ENCODE measurements at places on chromosomes 2 and 18. TPM values are rescaled to one million over a fixed set of nuclear protein-coding genes. Genes with fewer than 3 reads are reported as not detected.

DNA sequence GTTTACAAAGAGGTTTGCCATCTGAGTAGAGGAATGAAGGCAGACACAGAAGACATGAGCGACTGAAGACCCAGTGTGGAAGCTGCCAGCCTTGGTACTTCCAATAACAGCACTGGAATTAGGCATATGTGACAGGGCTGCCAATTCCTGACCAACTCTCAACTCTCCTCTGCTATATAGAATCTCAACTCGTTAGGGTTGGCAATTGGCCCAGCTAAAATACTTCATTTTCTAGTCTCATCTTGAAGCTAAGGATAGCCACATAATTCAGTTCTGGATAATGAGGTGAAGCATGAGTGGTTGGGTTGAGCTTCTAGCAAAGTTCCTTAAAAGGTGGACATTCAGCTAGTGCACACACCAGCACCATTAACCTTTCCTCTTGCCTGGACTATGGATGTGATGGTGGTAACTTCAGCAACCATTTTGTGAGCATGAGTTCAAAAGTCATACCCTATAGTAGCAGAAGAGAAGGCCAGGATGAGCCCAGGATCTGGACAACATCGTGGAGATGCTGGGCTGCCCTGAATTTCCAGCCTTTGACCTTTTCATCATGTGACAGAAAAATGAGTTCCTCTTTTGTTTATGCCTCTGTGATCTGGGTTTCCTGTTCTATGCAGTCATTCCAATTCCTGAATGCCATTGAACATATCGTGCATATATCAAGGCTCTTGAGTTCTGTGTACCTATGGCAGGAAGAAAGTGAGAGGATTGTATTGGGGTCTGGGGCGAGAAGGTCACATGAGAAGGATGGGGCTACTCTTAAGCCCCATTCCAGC is 68.1 kb upstream of the HAAO start:
- no peak for DNase-seq

DNA sequence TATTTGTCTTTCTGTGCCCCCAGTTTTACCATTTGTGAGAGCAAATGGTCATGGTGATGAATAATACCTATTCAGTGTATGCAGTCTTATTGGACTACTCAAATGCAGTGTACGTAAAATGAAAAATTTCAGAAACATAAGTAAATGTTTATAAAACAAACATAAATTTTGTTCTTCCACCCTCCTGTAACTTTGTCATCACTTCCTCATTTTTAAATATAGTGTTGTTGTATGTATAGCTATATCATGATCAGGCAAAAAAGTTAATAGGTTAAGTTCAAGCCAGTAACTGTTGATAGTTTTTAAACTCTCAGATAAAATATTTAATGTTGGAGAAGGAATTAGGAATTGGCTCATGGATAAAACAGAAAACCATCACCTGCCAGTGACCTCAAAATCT is 93.2 kb downstream of the KLF7 start:
- DNase-seq: no peak

GRCh38 chr18:36354989-36355388 is 57.5 kb downstream of the FHOD3 start:
- no peak for DNase-seq

DNA sequence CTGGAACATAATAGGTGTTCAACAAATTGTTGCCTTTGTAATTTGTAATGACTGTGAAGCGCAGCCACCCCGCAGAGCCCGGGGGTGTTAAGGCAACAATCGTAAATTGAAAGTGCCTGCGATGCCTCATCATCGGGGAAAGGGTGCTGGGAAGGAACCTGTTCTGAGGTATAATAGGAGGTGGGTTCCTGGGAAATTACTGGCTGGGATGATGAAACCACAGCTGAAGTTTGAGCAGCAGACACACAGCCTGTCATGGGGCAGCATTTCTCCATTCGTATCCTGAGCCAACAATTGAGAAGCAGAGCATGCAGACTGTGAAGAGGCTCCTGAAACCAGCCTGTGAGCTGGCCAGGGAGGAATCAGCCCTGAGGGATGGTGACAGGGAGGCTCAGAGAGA is 404.0 kb upstream of the MYT1L start:
- DNase-seq: no peak

GRCh38 chr2:45992741-45993475 is 304.3 kb upstream of the EPAS1 start:
- no peak for DNase-seq

DNA sequence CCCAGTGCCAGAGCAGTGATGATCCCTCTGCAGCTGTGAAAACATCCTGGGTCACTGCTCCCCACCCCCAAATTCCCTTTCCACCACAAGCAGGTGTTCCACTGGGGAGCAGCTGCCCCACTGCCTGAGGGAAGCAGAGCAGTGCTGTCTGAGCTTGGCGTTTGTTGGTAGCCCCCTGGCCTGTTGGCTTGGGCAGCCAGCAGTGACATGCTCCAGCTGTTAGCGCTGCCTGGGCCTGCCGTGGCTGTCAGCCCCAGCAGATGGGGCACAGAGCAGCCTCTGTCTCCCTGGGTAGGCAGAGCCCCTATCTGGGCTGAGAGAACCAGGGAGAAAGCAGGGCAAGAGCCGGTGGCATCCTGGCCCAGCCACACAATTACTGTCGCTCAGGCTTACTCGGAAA is 247.7 kb downstream of the GLI2 start:
- DNase-seq: no peak

GRCh38 chr18:52395146-52395852 is 55.3 kb downstream of the DCC start:
- no peak for DNase-seq

DNA sequence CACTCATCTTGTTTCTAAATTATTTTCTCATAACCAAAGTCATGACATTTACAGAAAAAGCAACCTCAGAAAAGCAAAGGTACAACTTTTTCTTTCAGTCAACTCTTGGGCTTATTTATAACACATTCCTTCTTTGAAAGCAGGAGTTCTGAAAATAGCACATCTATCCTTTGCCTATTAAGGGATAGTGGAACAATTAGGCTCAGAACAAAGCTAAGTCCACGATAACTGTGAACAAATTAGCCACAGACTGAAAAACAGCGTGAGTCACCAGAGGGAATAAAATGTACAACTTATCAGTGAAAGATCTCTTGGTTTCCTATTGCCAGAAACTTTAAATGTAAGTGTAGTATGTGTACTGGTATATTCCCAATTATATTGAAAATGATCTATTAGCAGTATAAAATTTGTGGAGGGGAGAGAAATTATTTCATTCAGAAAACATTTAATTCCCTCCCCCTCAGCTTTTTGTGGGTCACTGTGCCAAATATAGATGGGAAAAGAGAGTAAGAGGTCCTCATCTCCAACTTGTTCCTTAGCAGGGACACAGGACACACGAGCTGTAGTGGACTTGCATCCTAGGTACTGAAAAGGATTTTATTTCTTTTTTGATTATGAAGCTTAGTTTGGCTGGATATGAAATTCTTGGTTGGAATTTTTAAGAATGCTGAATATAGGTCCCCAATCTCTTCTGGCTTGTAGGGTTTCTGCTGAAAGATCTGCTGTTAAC is 15.4 kb upstream of the MATN3 start:
- DNase-seq: no peak

DNA sequence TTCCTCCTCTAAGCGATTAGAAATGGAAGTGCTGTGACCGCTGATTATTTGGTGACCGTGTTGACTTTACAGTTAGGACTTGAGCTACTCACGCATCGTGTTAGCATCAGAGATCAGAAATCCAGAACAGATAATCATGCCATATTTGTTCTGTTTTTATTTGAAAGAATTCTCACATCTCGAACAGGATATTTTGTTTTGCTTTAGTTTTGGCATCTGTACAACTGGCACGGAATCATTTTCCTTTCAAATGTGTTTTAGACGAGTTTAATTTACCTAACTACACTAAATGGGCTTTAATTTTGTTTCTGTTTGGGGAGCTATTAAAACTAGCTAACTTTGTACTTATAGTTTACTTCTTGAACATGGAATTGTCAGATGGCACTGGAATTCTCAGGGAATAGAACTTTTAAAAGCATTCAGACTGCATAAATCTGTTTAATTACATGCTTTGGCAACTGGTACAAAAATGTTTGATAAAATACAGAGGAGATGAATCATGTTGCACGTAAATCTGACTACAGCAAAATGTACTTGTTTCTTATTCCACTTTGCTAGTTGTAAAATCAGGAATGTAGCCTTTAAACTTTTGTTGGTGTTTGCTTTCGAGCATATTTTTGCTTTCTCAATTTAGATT is 1.4 kb downstream of the ITPRID2 start:
- DNase-seq: peak; percentile 73

DNA sequence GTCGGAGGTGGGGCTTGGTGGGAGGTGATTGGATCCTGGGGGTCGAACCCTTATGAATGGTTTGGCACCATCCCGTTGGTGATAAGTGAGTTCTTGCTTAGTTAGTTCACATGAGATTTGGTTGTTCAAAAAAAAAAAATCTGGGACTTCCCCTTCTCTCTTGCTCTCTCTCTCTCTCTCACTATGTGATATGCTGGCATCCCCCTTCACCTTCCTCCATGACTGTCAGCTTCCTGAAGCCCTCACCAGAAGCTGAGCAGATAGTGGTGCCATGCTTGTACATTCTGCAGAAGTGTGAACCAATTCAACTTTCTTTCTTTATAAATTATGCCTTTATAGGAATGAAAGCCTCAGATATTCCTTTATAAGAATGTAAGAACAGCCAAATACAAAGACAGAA is 269.7 kb upstream of the APCDD1 start:
- DNase-seq: no peak

DNA sequence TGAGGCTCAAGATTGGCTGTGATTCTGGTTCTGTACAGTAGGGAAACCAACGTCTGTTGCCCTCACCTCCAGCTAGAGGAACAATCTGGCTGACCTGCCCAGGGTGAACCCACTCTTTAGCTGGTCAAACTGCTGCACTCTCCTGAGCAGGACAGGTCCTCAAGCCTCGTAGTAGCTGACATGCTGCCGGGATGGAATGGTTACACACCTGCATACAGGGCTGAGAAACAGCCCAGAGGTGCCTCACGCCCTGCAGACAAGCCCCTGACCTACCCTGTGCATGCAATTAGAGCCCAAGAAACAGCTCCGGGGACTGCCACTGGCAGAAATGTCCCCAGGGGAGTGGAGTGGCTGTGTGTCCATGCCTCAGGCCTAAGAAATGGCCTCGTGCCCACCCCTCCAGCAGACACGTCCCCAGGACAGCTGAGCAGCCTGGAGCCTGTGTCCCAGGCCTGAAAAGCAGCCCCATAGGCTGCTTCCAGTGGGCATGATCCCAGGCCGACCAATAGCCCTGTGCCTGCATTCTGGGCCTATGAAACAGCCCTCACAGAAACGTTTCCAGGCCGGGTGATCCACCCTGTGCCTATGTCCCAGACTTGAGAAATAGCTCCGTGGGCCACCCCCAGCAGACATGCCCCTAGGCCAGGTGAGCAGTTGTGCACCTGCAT is 25.4 kb downstream of the BOLL start:
- no peak for DNase-seq

DNA sequence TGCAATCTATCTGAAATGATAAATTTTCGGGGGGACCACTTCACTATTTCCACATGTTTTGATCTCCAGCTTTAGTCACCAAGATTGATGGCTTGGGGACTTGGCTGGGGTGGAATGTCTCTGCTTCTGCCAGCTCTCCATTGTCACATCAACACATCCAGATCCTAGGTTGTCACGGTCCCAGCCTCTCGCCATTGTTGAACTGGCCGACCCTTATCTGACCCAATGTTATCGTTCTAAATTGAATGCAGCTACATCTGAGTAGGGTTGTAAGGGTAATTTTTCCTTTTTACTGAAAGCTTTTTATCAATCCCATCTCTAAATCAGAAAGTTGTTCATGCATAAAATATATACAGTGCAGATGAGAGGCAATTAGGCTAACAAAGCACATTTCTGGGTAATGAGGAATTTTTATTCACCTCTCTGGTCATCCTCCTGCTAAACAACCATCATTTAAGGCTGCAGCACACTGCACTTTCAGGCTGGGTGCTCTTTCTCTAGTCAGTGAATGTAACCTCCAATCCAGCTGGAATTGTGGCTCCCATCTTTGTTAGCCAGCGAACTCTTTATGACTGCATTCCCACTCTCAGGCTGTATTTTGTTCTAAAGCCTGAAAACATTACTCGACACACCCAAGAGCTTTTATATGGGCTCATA is 128.2 kb downstream of the COL4A4 start:
- no peak for DNase-seq

DNA sequence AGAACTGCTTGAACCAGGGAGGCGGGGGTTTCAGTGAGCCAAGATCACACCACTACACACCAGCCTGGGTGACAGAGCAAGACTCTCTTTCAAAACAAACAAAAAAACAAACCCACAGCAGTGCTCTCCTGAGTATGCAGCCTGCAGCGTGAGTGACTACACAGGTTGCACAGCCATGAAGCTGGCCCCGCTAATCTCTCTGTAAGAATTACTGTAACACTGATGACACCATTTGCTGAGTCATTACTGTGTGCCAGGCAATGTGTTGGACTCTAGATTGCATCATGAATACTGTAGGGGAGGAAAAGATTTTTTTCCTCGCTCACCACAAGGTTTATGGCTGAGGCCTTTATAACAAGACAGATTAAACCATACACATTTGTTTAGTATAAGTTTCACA is 118.6 kb upstream of the ATP8B1 start:
- DNase-seq: no peak

DNA sequence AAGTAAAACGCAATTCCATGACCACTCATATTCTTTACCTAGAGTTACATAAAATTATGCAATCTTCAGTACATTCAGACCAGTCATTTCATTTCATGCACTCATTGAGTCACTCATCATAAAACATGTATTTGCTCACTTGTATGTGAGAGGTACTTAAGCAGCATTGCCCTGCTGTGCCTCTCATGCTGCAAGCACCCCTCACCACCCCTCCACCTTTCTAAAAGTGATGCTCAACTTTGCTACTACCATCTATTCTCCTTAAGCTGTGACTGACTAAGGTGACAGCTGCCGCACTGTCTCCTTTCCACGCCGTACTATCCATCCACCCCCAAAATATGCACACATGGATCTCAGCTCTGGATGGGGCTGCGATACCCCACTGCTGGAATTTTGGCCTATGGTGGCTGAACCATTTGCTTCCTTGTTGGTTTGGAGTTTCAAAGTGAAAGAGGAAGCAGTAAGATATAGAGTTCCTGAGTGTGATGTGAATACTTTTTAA is 7.2 kb downstream of the ARHGAP25 start:
- no peak for DNase-seq

The GALNT1 gene
- total RNA-seq: 127 TPM

The CHAC2 gene
- 4.4 TPM for total RNA-seq

The CAPN14 gene
- under 0.01 TPM for total RNA-seq

The ZNF385B gene
- not detected for total RNA-seq

The AKAIN1 gene
- not detected for total RNA-seq

The ZAP70 gene
- 0.13 TPM for total RNA-seq

The TFPI gene
- 1,528 TPM for total RNA-seq

The TEX44 gene
- total RNA-seq: not detected

The POTEE gene
- 0.26 TPM for total RNA-seq

The ARHGAP28 gene
- 2.3 TPM for total RNA-seq

The PTGR3 gene
- 11.5 TPM for total RNA-seq

All from dermis microvascular lymphatic vessel endothelial cell (primary cell).